ENCODE measurements at places on chromosomes 1 and 21.

DNA sequence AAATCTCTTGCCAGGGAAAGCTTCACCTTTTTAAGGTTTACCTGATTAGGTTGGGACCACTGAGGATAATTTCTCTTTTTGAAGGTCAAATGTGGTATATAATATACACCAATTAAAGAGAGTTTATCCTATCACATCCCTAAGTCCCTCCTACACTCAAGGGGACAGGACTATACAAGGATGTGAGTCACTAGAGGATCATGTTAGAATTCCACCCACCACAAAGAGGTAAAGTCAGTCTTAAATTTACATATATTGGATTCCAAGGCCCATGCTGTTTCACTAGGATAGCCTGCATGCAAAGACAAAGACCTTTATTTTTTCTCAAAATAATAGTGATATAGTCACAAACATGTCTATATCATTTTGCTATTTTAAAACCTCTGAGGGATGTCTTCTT, 164.4 kb downstream of the GIPC2 start:
- peak; percentile 27 for DNase-seq

DNA sequence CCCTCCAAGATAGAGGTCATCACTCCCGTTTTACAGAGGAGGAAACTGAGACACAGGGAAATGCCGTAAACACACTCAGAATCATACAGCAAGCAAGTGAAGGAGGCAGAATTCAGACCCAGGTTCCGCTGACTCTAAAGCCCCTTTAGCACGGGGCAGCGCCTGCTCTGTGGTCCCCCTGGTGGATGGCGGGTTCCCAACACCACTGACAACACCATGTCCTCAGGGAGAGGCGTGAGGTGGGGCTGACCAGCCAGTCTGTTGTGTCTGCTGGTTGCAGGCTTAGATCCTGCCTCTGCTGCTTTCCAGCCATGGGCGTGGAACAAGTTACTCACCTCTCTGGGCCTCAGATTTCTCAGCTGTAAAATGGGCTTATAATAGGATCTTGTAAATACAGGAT, 617.3 kb downstream of the MATN1 start:
- no peak for DNase-seq

DNA sequence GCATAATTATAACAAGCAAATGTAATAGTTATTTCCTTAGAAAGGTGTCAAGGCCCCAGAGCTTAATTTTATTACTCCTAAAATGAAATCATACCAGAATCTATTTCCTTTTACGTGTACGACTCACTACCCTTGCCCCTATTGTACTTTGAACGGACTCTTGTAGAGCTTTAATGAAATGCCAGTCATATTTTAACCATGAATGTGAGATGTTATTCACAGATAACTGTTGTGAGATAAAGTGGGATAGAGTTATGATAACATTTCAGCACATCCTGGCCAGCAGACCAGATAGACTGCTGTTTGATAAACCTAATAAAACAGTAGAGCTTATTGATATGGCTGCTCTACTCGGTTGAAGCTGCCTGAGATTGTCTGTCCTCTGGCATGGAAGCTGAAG, 500.8 kb upstream of the PBX1 start:
- no peak for DNase-seq

GRCh38 chr1:241592273-241592958, 47.8 kb downstream of the CHML start:
- DNase-seq, result no peak

DNA sequence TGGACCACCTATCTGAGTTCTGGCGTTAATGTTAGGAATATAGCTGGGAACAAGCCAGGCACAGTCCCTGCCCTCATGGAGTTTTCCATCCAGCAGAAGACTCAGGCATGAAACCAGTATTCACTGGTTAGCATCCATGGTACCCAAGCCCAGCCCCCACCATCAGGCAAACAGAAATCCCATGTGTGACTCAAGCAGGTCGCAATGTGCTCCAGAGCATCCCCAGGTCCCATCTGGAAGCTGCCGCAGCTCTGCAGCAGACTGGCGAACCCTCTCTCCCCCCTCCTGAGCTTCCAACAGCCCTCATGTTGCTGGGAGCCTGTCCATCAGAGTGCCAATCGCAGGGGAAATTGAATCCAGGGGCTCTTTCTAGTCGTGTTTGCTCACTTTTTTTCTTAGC, 174.2 kb downstream of the RRAGC start:
- no peak for DNase-seq

DNA sequence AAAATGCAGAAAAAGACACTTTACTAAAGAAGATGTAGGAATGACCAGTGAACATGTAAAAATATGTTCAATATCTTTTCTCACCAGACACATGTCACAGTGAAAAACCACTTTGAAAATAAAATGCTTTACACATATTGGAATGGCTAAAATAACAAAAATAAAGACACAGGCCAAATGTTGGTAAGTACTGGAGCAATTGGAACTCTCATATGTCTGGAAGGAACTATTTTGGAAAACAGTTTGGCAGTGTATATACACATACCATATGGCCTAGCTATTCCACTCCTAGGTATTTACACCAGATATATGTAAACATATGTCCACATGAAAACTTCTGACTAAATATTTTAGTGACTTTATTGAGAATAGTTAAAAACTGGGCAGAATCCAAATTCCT, 927.2 kb downstream of the BRINP3 start:
- no peak for DNase-seq

- no peak for DNase-seq
Observed at GRCh38 chr21:46289655-46290179, 3.6 kb downstream of the YBEY start.

Measured in HS-27A (cell line).